Stimulated activated CD8-positive, alpha-beta memory T cell treated with anti-CD3 and anti-CD28 coated beads, Interleukin-7, amount 100 ng/mL, for 24 hours (primary cell): ENCODE measurements at places on chromosomes 7 and 10.

GRCh38 chr7:141001122-141001521 lies 13.6 kb downstream of the MRPS33 start:
- DNase-seq, result no peak

- no peak for DNase-seq
These were observed 67.8 kb upstream of the NMT2 start for GRCh38 chr10:15236340-15236739.

DNA sequence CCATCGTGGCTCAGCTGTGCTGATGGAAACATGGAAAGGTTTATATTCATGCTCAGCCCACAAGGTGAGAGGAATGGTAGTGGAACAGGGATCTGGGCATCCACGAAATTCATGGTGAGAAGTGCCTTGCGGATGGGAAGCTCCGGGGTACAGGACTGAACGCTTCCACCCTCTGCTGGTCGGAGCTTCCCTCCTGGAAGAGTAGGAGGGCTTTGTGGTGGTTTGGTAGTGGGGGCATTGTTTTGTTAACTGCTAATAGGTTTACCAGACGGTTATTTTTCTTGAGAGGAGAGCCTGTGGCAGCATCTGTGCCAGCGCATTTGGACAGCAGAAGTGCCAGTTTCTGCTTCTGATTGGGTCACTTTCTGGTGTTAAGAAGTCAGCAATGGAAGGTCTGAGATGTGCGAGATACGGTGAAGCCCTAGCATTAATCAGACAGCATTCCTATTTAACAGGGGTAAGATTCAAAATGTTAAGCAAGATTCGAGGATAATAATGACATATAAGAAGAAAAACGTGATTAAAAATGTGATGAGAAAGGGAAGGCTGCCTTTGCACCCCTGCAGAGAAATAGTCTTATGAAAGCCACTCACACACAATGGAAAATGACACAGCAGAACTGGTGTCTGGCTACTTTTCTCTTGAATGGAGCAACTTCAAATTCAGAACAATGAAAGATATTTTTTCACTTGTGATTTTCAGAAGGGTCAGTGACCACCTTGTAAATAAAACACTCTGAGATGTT lies 17.7 kb downstream of the ABCA13 start:
- DNase-seq, result no peak

DNA sequence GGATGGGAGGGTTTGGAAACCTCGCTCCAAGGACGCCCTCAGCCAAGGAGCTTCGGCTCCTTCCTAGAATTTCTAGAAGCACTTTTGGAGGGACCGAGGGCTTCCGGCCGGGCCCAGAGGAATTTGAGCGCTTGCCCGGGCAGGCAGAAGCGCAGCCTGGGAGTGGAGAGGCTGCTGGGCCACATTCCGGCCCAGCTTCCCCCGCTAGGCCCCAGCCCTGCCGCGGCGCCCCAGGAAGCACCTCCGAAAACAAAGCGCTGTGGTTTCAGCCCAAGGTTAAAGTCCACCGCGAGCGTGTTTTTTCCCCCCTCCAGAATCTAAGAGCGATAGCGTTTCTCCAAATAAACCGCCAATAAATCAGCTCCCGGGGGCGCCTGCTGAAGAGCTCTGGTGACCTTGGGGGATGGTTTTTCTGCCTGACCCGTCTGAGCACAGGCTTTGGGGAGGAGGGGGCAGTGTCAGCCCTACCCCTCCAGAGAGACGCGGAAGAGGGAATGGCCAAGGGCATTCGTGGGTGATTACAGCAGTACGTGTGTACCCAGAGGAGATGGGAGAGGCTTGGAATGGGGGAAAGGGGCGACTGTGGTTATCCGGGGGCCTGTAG lies 5.7 kb upstream of the TNRC18 start:
- DNase-seq, result no peak

GRCh38 chr7:44445986-44446671 lies 44.3 kb downstream of the NUDCD3 start:
- no peak for DNase-seq

DNA sequence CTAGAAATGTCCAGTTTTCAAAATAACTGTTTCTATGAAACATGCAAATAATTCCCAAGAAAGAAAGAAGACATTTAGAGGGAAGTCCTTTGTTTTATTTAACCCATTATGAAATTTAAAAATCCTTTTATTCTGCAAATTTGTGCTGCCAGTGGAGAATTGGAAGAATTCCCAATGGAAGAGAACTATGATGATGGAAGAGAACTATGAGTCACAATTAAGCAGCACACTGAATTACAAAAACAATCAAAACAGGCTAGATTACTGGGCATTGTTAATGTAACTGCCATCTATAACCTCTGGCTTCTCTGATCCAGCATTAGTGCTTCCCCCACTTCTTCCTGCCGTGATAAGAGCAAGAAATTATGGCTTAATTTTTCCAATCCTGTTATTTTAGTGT lies 126.2 kb upstream of the FEZF1 start:
- no peak for DNase-seq

DNA sequence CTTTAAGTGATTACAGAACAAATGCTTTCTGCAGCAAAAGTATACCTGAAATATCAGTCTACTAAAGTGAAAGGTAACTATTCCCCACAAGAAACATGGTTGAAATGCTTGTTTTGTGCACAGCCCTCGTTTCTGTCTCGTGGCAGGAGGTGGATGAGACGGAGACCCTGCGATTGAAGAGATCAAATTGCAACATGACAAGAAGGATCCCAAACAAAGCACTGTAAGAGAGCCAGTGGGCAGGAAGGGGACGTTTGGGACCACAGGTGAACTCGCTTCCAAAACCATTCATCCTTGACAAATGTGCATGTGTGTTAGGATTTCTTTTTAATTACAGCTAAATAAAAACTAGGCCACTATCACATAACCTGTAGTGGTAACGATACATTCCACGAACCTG lies 192.6 kb downstream of the CCSER2 start:
- DNase-seq, result no peak

GRCh38 chr10:96460316-96460715 lies 53.4 kb downstream of the TLL2 start:
- no peak for DNase-seq

- DNase-seq, result no peak
These were observed 270.1 kb upstream of the FZD1 start for GRCh38 chr7:90994121-90994520.

DNA sequence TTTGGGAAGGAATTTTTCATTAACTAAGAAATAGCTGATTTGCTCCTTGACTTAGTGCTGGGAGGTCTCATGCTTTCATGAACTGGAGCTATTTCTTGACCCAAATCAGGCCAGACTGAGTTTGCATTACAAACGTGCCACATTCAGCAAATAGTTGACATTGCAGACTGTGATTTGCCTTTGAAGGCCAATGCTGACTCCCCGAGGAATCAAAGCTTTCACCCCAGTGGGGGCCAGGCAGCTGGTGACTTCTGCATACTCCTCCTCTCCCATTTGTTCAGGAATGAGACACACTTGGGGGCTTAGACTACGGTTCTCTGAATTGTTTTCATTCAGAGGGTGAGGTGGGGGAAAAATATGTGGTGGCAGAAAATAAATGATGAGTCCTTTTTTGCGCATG lies 111.0 kb upstream of the JAZF1 start:
- DNase-seq, result no peak

DNA sequence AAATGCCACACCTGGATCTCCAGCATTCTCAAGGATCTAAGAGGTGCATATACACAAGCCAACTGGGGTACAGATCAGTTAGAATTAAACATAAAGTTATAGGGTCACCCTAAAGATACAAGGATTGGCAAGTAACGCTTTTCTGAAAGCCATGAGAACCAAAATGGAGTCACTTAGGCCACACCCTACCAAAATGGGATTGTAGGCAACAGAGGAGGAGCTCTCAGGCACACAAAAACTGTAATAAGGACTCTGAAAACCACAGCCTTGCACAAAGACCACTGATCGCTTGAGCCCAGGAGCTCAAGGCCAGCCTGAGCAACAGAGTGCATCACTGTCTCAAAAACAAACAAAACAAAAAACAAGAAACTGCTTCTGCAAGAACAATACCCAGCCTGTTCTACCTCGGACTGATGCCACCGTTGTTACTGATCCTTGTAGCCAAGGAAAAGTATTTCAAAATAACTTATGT lies 35.5 kb downstream of the SVOPL start:
- no peak for DNase-seq

DNA sequence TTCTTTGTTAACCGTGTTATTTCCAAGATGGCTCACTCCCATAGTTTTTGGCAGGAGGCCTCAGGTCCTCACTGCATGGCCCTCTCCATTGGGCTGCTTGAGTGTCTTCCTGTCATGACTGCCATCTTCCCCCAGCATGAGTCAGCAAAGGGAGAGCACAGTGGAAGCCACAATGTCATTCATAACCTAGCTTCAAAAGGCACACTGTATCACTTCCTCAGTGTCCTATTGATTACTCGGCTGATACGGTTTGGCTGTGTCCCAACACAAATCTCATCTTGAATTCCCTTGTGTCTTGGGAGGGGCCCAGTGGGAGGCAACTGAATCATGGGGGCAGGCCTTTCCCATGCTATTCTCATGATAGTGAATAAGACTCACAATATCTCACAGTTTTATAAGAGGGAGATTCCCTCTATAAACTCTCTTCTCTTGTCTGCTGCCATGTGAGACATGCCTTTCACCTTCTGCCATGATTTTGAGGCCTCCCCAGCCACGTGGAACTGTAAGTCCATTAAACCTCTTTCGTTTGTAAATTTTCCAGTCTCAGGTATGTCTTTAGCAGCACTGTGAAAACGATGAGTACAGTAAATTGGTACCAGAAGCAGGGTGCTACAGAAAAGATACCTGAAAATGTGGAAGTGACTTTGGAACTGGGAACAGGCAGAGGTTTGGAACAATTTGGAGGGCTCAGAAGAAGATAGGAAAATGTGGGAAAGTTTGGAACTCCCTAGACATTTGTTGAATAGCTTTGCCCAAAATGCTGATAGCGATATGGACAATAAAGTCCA lies 106.5 kb downstream of the PRLHR start:
- no peak for DNase-seq

DNA sequence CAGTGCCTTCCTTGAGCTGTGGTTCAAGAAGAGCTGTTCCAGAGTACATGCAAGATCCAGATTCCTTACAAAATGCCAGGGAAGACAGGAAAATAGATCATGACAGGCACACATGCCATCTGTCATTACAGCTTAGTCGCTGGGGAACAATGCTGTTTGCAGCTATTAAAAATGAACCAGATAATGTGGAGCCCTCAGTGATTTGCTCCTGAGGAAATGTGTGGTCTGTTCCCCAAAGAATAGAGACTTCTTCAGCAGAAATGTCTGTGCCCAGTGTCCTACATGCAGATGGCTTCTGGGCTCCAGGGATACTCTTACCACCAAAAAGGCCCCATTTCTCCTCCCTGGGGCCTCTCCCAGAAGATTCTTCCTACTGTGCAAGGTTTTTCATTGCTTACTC lies 627.9 kb downstream of the SORCS3 start:
- no peak for DNase-seq

DNA sequence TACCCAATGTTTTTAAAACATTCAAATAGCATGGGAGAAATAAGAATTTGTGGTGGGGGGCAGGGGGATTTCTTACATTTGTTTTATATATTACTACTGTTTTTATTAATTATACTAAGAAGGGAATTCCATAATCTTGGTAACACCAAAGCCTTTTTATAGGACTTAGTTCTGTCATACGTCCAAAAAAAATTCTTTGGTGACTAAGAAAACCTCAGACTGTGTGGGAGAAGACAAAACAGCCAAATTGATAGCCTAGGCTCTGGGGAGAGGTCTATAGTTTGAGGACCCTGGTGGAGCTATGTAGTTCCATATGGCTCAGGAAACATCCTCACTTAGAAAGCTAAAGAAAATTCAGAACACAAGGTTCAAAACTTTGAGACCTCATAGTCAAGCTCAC lies 23.4 kb downstream of the ACSM6 start:
- no peak for DNase-seq

GRCh38 chr10:49664842-49665355 lies 14.6 kb upstream of the C10orf53 start:
- DNase-seq, result no peak

GRCh38 chr10:107847620-107848019 lies 683.1 kb upstream of the SORCS1 start:
- DNase-seq, result no peak

- no peak for DNase-seq
These were observed 11.2 kb downstream of the MXI1 start for GRCh38 chr10:110218632-110219031.

GRCh38 chr10:113961182-113962031 lies 82.3 kb upstream of the ADRB1 start:
- DNase-seq, result no peak

DNA sequence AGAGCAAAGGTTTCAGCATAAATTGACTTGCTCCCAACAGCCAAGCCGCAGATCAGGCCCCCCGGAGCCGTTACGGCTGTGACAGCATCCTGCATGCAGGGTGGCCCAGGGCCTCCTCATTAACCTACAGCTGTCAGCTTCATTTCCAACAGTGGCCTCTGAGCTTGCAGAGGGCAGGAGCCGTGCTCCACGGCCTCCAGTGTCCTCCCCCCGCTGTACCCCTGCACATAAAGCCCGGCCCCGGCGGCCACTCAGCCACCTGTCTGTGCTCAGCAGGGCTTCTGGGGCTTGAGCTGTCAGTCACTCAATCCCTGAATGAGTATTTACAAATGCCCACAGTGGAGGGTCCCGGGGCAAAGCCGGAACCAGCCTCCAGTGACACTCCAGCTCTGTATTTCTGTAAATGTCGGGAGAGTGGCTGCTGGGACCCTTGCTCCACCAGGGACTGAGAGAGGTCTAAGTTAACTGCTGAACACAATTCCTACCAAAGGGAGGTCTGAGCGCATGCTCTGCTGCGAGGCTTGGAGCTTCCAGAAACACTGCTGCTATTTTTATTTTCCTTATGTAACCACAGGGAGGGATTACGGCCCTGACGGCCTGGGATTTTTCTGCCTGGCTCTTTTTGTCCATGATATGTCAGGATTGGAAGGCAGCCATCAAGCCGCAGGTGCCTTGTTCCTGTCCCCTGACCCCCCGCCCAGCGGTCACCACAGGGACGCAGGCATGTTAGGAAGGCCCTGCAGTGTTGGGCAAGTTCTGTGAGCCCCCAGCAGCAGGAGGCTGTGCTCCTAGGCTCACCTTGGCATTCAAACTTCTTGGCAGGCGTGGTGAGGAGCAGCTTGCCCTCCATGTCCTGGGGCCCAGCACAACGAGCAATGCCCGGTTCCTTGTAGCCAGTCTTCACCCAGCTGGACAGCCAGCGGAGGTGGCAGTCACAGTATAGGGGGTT lies 165.0 kb downstream of the SLIT1 start:
- no peak for DNase-seq

DNA sequence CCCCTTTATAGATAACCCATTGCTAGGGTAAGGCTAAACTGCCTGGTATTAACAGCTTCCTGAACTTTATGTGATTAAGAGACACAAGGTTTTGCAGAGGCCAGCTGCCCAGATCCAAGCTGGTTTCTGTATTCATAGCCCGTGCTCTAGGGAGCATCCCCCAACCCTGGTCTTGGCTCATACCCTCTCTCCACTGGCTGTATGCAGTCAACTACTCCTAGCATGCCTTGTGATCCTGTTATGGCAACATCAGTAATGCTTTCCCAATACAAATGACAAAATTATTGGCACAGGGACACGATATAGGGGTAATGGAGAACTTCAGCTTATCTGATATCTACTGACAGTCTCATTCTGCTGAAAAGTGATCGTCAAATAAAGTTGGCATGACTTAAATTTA lies 202.8 kb upstream of the MKLN1 start:
- DNase-seq, result no peak

- no peak for DNase-seq
These were observed 142.4 kb downstream of the EPC1 start for GRCh38 chr10:32204606-32205005.
